ENCODE measurements at places on chromosomes 6 and 20.

- DNase-seq = no peak
These were observed 552.1 kb downstream of the PKHD1 start for GRCh38 chr6:51535327-51535726.

DNA sequence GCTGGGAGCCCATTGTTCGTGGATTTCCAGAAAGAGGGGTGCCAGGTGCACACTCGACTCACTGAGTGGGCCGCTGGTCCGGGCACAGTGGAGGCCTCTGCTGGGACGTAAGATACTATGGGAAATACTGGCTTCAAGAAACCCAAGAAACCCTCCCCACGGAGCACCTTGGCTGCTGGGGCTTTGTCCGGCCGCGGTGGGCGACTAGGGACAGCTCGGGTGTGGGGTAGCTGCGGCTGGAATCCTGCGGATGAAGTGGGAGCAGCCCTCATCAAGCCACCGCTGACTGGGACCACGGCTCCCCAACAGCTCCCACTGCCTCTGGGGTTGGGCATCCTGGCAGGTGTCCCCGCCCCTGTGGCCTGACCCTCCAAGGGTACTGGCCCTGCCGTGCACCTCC lies 69.5 kb upstream of the GATA5 start:
- no peak for DNase-seq

- no peak for DNase-seq
These were observed 10.2 kb upstream of the HIVEP1 start for GRCh38 chr6:12001706-12002435.

DNA sequence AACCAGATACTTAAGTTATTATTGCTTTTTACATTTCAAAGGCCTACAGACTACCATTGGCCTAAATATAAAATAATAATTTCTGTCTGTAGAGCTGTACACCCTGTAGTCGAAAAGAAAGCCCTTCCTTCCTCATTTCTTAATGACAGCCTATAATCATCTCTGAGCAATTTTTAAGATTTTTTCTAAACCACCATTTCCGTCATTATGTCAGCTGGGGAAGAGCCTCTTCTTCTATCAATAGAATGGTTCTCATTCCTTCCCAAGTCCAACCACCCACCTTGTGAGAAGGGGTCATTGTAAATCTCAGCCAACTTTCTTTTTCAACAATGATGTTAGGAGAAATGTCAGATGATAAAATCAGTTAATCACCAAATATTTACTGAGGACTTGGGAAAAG lies 91.8 kb downstream of the PLEKHG1 start:
- DNase-seq = no peak

DNA sequence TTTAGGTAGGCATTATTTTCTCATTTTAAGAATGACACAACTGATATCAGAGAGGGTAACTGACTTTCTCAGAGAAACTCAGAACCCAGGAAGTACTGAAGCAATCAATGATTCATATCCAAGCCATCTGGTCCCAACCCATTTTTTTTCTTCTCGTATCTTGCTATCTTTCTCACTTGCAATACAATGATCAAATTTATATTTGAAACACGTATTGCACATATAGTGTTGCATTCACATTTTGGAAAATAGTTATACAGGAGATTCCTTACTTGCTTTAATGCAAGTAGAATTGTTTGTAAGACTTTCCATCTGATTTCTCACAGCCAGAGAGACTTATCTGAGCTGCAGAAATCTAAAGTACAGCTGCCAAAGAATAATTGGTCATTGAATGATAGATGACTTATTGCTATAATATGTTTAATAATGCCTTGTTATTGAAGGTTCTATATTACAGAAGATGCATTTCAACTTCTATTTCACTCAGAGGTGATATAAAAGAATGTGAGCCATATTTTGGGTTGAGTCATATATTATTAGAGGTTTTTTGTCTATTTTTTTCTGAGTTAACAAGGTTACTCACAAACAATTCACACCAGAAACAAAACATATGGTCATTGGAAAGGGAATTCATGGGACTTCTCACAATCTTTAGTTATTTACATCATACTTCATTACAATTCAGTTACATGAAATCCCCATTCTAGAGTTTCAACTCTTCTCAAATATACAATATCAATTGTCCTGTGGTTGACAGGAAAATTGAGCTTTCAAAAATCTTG lies 337.5 kb upstream of the CITED2 start:
- no peak for DNase-seq

DNA sequence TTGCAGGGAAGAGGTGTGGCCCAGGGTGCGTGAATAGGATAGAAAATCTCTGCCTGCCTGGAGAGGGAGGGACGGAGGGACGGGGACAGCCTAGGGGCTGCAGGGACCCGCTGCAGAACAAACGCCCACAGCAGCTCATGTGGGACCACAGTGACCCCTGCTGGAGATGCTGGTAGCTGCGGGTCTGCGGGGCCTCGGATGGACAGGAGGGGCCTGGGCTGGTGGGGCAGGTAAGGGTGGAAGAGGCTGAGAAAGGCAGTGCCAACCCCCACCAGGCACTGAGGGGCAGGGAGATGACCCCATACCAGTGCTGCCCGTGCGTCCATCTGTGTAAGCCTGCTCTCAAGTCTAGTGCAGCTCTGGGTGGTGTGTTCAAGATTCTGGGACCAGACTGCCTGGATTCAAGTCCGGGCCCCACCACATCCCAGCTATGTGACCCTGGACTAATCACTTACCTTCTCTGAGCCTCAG lies 39.4 kb downstream of the KIAA1755 start:
- no peak for DNase-seq

GRCh38 chr6:86118271-86118670 lies 475.6 kb upstream of the SYNCRIP start:
- no peak for DNase-seq

GRCh38 chr6:90249034-90249433 lies 47.6 kb downstream of the BACH2 start:
- no peak for DNase-seq

DNA sequence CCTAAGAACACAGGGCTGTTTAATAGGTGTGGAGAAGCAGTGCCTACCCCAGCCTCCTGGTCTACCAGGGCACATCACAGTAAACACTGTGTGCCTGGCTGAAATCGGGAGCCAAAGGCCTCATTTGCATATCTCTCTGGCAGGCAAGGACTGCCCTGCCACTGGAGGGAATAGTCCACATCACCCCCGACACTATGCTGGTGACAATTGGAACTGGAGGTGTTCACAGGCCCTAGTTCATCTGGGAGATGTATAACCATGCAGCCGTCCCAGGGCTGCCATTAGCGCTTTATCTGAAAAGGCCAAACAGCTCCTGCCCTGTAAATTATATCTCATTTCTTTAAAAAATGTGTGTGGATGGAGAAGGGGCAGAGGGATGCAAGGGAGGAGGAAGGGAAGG lies 150.3 kb downstream of the LINC00237 start:
- no peak for DNase-seq

DNA sequence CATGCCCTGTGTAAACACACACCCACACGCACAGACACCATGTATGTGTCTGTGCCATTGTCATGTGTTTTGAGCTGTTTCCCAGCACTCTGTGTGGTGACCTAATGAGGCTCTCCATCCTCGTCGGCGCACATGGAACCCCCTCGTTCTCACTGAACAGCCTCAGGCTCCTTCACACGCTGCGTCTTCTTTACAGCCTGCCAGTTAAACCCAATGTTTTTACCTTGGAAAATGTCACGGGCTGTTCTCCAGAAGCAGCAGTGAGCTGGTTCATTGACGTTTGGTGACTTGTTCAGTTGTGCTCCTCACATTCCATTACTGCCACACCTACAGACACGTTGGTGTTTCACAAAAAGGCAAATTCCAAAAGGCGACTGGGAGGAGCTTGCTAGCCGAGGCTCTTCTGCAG lies 201.0 kb upstream of the FOXQ1 start:
- DNase-seq = no peak

GRCh38 chr6:170022291-170022722 lies 268.6 kb downstream of the DLL1 start:
- no peak for DNase-seq

- no peak for DNase-seq
These were observed 5.5 kb downstream of the NPEPL1 start for GRCh38 chr20:58697867-58698703.

- DNase-seq = no peak
These were observed 12.4 kb downstream of the UQCC2 start for GRCh38 chr6:33699131-33699530.

DNA sequence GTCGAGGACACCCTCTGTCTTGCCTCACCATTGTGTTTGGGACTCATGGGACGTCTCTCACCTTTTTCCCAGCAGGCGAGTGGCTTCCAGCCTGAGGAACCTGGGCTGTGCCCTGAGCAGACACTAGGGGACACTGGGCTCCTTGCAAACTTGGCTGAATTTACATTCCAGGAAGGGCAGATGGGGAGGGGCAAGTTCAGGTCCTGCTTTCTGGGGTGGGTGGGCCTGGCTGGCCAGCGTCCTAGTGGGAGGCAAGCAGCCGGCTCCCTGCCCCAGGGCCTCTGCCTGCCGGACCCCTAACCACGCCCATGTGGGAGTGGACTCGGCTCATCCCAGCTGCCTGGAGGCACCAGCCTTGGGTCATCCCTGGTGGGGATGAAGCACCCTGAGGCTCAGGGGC lies 48.2 kb upstream of the MLN start:
- no peak for DNase-seq

- no peak for DNase-seq
These were observed 20.9 kb downstream of the L3MBTL1 start for GRCh38 chr20:43528258-43528875.

GRCh38 chr6:10595731-10596664 lies 74.8 kb downstream of the GCNT2 start:
- no peak for DNase-seq

DNA sequence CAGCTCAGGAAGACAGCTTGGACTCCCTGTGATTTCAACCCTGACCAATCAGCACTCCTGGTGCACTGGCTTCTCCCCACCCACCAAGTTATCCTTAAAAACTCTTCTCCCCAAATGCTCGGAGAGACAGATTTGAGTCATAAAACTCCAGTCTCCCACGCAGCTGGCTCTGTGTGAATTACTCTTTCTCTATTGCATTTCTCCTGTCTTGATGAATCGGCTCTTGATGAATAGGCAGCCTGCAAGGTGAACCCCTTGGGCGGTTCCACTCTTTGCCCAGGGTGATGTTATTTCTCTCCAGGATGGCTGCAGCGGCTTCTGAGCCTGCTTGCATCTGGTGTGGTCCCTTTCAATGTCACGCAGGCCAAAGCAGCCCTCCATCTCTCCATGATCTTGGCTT lies 12.4 kb downstream of the SLC52A3 start:
- DNase-seq = no peak

DNA sequence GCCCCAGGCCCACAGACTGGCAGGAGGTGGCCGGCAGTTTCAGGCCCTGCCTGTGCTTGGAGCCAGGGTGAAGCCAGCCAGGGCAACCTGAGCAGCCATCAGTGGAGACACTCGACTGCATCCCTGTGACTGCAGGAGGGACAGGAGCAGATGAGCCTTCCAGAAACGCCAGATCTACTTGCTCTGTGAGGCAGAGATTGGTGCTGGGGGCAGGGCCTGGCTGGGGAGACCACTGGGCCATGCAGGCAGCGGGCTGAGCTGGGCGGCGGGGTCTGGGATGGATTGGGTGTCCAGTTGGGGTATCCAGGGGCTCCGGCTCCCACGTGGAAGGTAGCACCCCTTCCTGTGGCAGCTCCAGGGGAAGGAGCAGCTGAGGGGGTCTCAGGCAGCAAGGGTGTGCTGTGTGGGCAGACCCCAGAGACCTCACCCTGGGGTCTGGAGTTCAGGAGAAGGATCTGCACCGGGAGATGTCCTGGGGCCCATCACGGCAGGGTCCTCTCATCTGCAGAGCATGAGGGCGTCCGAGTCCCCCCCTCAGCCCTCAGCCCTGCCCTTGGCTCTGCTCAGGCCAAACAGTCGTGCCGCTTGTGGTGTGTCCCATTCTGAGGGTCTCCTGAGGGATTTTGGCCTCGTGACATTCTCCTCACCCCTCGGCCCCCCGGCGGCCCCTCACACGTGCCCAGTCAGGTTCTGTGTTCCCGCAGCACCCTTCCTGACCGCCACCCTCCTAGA lies 334.9 kb downstream of the TAF4 start:
- DNase-seq = no peak

DNA sequence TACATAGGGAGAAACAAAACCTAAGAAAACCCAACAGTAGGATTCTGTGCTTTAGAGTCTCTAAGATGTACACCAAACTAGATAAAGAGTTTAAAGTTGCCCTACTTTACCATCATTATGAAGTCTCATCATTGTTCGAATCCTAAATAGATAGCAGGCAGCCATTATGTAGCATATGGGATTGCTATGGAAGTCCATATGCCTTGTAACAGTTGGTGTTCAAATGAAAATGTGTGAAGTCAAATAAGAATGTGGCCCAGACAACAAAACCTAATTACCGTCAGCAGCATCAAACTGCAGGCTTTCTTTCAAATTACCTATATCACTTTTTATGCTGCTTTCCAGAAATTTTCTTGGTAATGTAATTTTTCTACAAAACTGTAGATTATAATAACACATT lies 1380.1 kb downstream of the GRIK2 start:
- DNase-seq = no peak

DNA sequence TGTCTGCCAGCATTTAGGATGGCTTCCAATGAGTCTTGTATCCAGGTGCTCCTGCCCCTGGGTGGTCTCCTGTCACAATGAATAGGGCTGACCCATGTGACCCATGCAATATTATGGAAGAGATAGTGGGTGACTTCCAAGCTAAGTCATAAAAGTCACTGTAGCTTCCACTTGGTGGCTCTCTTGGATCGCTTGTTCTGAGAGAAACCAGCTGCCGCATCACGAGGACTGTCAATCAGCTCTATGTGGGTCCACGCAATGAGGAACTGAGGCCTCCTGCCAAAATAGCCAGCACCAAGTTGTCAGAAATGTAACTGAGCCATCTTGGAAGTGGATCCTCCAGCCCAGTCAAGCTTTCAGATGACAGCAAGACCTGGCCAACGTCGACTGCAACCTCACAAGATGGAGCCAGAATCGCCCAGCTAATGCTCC lies 14.9 kb upstream of the MATN4 start:
- DNase-seq = no peak

DNA sequence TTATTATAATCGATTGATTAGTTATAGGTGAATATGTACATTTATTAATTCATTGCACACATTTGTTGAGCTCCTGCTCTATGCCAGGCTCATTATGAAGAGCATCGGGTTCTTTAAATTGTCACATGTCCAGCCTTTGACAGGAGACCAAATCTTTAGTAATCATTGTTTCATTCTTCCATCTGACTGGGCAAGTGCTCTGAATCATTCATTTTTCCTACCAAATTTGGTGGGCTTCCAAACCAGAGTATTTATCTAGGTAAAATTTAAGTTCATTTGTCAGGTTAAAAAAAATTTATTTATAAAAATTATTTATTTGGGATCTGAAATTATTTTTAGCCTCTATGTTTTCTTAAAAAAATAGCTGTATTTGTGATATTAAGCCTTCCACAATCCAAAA lies 404.9 kb upstream of the MMS22L start:
- DNase-seq = no peak

GRCh38 chr6:11149551-11149950 lies 38.0 kb upstream of the ERVFRD-1 start:
- no peak for DNase-seq

Data from AG09309 (cell line).